ENCODE measurements at places on chromosomes 16 and 17.

GRCh38 chr16:52499060-52499440, 47.9 kb downstream of the TOX3 start:
- DNase-seq, result no peak

DNA sequence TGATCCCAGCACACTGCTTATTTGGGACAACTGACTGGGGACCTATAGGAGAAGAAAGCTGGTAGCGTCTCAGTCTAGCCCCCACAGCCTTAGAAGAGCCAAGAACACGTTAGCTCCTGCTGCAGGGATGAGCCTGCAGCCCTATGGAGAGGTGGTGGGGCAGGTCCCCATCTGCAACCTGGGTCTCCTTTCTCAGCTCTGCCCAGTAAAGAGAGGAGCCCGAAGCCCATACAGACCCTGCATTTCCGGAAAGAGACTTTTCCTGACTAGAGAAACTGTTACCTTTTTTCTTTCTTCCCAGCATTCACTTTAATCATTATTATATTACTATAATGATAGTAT, 788 bp downstream of the METTL22 start:
- DNase-seq, result no peak

- DNase-seq, result peak; percentile 9
Observed at GRCh38 chr17:63295288-63295687, 150.8 kb downstream of the CYB561 start.

DNA sequence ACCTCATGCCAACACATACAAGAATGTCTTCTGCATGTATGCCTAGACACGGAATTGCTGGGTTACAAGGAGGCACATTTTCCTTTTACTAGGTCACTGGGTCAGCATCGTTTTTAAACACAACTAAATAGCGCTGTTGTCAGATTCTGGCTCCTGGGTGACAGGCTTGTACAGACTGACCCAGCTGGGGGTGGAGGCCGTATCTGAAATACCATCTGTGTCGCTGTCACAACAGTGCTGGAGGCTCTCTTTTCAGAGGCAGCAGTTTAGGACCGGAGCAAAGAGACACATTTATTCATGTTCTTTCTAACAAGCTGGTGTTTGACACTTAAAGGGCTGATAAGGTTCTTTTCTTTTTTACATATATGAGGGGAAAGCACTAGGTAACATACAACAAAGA, 403.0 kb upstream of the ASIC2 start:
- no peak for DNase-seq

- DNase-seq, result no peak
Observed at GRCh38 chr17:81621494-81622130, 15.3 kb downstream of the NPLOC4 start.

DNA sequence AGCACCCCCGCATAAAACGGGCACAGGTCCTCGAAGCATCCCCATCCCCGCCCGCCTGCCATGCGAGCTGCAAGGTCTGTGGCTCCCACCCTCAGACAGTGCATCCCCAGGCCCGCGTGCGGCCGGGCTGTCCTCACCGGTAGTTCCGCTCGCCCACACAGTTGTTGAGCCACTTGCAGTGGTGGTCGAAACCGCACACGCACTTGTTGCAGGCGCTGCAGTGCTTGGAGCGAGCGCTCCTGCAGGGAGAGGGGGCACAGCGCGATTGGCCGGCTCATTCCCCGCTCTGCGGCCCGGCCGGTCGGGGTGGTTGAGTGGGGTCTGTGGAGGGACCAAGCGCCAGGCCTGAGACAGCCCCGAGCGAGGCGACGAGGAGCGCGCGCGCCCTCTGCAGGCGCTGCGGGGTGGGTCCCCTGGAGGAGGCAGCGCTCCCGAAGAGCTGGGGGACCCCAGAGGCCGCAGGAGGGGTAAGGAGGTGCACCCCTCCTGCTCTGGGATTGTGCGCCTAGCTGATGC, 6.0 kb upstream of the TPPP3 start:
- no peak for DNase-seq

GRCh38 chr17:61259360-61259759, 140.3 kb upstream of the TBX2 start:
- no peak for DNase-seq

DNA sequence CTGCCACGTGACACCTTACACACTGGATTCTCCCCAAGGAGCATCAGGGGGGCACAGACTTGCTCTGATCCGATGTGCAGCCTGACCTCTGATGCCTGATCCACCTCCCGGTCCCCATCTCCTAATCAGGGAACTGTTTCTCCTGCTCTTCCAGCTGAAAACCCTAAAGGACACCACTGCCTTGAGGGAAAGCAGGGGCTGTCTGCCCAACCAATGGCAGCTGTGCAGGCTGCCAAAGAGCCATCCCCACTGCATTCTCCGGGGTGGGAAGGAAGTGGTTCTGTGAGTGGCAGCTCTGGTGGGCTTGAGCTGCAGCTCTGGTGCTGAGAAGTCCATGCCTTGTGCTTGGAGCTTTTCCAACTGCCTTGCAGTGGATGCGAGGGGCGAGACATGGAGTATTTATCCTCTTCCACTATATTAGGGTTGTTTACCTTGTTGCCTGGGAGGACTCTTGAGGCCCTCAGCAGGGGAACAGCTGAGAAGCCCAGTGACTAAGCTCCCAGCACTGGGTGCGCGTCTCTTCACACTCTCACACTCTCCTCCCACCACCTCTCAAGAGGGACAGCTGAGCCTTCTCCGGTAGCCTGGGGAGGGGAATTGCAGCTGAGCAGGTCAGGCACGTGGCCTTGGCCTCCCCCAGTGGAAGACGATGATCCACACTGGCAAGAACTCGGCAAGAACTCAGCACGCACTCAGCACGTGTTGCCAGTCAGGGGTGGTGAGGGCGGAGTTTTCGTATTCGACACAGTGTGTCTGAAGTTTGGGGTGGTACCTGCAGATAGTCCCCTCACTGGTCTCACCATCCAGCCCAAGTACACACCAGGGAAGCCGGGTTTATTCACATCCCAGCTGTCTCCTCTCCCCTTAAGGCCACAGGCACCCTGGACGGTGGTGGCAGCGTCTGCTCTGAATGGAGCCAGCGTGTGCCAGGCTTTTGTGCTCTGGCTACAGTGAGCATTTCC, 21.1 kb upstream of the SPATA32 start:
- peak; percentile 90 for DNase-seq

DNA sequence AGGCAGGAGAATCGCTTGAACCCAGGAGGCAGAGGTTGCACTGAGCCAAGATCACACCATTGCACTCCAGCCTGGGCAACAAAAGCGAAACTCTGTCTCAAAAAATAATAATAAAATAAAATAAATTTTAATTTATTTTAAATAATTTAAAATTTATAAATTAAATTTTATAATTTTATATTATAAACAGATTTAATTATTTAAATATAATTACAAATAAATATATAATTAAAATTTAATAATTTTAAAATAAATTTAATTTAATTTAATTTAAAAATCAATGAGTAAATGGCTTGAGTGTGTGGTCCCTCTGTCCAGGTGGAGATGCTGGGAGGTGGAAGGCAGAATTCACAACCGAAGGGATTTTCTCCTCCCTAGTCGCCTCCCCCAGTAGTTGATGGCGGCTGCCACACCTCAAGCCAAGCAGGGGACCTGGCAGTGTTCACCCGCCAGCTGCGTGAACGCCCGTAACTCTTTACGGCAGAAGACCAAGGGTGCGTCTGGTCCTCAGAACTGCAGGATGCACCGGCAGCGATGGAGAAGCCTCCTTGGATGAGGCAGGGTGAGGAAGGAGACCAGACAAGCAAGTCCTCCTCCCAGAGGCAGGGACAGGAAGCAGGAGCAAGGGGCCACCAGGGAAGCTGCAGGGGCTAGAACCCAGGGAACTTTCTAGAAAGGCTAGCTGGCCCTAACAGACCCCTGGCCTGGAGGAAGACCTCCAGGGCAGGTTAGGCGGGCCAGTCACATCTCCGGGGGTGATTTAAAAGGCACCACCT, 22.9 kb upstream of the KRT17 start:
- no peak for DNase-seq

DNA sequence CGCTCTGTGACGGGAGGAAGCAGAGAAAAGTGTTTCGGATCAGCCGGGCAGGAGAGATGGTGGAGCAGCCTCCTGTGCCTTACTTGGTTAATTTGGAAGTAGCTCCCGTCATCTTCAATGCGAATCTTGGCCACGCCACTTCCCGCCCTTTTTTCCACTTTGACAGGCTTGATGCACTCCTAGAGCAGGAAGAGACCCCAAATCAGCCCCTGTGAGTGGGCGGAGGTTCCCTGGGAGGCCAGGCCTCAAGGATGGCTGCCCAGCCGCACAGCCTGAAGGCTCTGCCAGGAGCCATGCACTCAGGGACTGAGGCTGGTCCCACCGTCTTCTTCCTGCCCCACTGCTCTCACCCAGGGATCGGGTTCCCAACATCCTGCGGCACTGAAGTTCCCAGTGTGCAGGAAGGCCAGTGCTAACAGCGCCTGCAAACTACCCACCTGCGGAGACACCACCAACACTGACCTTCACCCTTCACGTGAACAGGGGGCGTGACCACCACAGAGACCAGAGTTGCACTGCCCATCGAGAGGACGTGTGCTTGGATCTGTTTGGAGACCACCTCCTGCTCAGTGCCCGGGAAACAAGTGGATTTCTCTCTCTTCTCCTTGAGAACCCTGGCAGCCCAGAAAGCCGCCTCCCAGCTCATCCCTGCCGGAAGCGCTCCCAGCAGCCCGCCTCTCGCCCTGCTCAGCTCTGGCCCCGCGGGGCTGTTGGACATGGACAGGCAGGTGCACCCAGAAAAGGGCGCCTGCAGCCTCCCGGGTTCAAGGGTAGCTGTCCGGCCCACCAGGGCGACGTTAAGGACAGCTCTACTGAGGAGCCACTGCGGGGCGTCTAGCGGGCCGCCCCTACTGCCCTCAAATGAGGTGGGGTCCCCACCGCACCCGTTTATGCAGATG, 988 bp downstream of the CIAO3 start:
- DNase-seq, result no peak

GRCh38 chr17:68170246-68170645, 77.6 kb upstream of the AMZ2 start:
- DNase-seq, result no peak

DNA sequence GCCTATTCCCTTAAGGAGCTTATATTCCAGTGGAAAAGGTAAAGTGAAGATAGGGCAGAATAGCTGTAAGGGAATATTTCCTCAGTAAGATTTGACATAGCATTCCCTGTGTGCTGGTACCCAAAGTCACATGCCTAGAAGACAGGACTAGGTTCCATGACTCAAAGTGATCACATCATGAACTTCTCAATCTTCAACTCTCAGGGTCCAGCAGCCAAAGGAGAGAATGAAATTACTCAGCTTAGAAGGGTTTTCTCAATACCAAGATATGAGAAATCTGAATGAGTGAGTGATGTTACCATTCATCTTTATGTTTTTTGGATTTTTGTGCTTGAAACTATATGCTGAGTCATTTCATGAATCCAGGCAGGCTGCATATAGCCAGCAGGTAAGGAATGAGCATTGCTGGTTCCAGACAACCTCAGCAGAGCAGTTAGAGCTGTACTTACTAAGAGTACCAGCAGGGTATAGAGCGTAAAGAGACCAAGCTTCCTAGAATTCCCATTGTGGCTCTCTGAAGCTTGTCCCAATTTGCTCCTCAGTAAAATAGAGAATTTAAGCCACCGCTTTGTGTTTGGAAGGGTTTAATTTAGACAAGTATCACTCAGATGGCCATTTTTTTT, 91.1 kb downstream of the ANKFN1 start:
- DNase-seq, result no peak

DNA sequence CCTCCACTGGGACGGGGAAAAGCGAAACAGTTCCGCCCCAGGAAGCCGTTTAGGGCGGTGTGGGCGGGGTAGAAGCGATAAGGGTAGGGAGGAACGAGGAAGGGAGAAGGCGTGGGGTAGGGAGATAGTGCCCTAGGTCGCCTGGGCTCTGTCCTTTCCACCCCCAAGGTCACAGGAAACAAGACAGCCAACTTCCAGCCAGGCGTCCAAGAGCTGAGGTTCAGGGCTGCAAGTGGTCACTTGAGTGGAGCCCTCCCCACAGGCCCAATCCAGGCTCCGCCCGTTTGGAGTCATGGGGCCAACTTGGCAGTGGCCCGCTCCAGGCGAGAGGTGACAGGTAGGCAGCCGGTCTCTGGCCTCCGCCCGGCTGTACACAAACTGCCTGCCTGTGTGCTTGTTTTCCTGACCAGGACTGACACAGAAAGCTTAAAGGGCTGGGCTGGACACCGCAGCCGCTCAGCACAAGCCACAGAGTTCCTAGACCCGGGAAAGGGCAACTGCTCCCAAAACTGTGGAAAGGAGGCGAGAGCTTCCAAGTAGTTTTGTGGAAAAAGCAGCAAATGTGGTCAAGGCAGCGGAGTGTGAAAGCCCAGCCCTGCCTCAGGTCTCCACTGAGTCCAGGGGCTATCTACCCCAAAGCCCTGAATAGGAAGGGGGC, at the start of gene RILP:
TSS of gene RILP (minus strand) at position 23 of the 658 bp plus-strand sequence. CDS start 62 bp downstream, outside the sequence.
- no peak for DNase-seq

DNA sequence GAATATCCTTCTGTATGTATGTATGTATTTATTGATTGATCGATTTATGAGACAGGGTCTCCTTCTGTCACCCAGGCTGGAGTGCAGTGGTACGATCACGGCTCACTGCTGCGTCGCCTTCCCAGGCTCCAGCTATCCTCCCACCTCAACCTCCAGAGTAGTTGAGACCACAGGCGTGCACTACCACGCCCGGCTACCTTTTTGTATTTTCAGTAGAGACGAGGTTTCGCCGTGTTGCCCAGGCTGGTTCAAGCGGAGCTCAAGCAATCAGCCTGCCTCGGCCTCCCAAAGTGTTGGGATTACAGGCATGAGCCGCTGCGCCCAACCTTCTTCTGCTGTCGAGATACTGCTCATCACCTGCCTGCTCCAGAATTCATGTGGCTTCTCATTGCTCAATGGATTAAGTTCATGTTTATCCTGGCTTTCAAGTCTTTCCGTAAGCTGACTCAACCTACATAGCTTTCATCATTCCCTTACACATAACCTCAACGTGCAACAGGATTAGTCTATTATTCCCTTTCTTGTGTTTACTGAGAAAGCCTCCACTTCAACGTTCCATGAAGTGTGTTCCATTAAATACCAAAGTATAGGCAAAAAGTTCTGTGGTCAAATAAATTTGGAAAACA, 13.6 kb downstream of the TAC4 start:
- DNase-seq, result no peak

GRCh38 chr16:66489385-66489784, 60.5 kb downstream of the TK2 start:
- DNase-seq, result no peak

- no peak for DNase-seq
Observed at GRCh38 chr17:65334406-65334805, 197.2 kb downstream of the RGS9 start.

Data from brain microvascular endothelial cell (primary cell).